ENCODE measurements at places on chromosomes 2 and 18. TPM values are rescaled to one million over a fixed set of nuclear protein-coding genes. Genes with fewer than 3 reads are reported as not detected.

The NOTO gene
- not detected for polyA plus RNA-seq

The ZEB2 gene
- polyA plus RNA-seq: 0.37 TPM

The REEP1 gene
- not detected for polyA plus RNA-seq

The IRS1 gene
- 0.05 TPM for polyA plus RNA-seq

The COL4A4 gene
- 0.13 TPM for polyA plus RNA-seq

The SKOR2 gene
- not detected for polyA plus RNA-seq

The SLC30A3 gene
- polyA plus RNA-seq: not detected

The SIGLEC15 gene
- not detected for polyA plus RNA-seq

The CRACDL gene
- polyA plus RNA-seq: 0.16 TPM

The FOXD4L1 gene
- not detected for polyA plus RNA-seq

GRCh38 chr2:126635281-126635680 is 20.7 kb upstream of the GYPC start:
- no peaks in the 10 kb centered on the region for H3K36me3 ChIP-seq
- no peak overlapping the region for H3K27ac ChIP-seq
- H3K27me3 ChIP-seq: peaks cover 5% of the 10 kb centered on the region
- DNase-seq: no peak
- H3K4me3 ChIP-seq: no peak overlapping the region

DNA sequence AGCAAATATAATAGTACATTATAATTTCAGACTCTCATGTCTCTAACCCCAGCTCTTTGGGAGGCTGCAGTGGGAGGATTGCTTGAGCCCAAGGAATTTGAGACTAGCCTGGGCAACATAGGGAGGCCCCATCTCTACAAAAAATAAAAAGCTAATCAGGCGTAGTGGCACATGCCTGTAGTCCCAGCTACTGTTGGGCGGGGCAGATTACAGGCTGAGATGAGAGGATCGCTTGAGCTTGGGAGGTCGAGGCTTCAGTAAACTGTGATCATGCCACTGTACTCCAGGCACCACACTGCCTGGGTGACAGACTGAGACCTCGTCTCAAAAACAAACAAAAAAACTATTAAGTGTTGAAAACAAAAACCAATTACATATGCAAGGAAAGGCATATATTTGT is 123.0 kb upstream of the MYO3B start:
- peaks cover 18% of the 10 kb centered on the region for H3K36me3 ChIP-seq
- H3K27ac ChIP-seq: no peak overlapping the region
- DNase-seq: no peak

DNA sequence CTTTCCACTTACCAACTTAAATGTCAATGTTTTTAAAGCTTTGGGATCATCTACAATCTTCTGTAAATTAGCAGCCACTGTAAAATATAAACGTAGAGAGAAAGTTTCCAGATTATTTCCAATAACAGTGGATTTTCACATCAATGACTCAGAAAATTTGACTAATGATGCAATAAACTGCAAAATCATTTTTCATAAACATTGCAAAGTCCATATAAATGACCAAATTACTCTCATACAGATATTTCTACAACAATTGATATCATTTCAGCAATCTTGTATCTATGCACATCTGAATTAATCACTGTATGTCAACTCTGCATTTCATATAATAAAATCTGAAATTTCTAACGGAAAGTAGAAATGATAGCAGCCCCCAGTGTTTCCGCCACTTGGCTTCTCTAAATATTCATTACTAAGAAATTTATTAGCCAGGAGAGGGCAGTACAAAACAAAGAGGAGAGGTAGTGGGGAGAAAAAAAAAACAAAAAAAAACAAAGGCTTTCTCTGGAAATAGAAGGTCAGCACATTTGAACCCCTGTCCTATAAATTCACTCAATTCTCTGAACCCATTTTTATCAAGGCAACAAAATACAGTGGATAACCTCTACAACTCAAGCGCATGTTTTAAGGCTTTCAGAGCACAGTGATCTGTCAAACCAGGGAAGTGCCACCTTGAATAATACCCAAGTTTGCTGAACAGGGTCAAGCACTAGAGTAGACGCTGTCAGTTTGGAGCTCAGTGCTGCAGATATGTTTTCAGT is 282.6 kb downstream of the STK39 start:
- H3K4me3 ChIP-seq: no peak overlapping the region
- H3K4me1 ChIP-seq: no peaks in the 10 kb centered on the region

DNA sequence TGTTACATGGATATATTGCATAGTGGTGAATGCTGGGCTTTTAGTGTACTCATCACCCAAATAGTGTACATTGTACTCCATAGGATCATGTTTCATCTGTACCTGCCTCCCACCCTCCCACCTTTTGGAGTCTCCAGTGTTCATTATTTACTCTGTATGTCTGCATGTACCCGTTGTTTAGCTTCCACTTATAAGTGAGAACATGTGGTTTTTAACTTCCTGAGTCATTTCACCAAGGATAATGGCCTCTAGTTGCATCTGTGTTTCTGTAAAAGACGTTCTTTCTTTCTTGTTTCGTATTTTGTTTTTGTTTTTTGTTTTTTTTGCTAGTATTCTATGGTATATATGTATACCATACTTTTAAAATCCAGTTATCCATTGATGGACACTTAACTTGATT is 107.5 kb downstream of the MSTN start:
- H3K4me3 ChIP-seq: no peak overlapping the region
- H3K27me3 ChIP-seq: no peaks in the 10 kb centered on the region
- no peak for DNase-seq
- no peak overlapping the region for H3K27ac ChIP-seq
- H3K4me1 ChIP-seq: no peaks in the 10 kb centered on the region

GRCh38 chr18:2653467-2653866 is 2.1 kb upstream of the SMCHD1 start:
- no peak for DNase-seq
- H3K27me3 ChIP-seq: no peaks in the 10 kb centered on the region
- H3K4me1 ChIP-seq: peaks cover 10% of the 10 kb centered on the region
- peak overlapping the region; percentile 100 for H3K27ac ChIP-seq
- H3K36me3 ChIP-seq: no peaks in the 10 kb centered on the region
- no peak overlapping the region for H3K4me3 ChIP-seq

DNA sequence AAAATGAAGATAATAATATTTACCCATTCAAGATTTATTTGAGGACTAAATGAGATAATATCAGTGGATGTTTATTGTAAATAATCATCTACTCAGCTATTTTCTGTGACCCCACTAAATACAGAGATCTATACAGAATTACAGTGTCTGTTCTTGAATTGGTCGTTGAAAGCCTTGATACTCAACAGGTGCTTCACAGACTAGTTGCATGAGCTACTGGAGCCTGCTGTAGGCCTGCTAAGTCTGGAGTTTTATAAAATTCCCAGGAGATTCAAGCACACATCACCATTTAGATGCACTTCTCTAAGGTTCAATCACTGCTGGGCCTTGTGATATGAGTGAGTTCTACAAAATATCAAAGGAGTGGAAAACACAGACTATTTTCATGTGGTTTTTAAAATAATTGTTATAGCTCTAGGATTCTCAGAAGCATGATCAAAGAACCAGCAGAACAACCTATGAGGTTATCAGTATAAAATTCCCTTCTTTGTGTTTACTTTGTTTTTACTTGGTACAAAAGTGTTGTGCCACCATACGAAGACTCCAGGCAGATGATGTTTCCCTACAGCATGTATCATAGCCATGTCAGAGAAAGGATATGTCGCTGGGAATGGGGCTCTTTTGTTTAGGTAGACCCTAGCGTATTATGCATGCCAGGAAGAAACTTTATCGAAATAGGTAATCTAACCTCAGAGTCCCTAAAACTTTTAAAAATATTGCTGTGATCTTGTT is 7.1 kb downstream of the SULT1C4 start:
- DNase-seq: peak; percentile 15
- no peaks in the 10 kb centered on the region for H3K36me3 ChIP-seq
- H3K27ac ChIP-seq: no peak overlapping the region
- H3K4me1 ChIP-seq: no peaks in the 10 kb centered on the region
- H3K27me3 ChIP-seq: no peaks in the 10 kb centered on the region

GRCh38 chr2:105712166-105712915 is 32.4 kb upstream of the NCK2 start:
- H3K27ac ChIP-seq: no peak overlapping the region
- H3K4me1 ChIP-seq: no peaks in the 10 kb centered on the region
- no peak overlapping the region for H3K4me3 ChIP-seq
- no peaks in the 10 kb centered on the region for H3K36me3 ChIP-seq
- DNase-seq: no peak

- H3K27ac ChIP-seq: no peak overlapping the region
- DNase-seq: no peak
- H3K4me3 ChIP-seq: no peak overlapping the region
- peaks cover 6% of the 10 kb centered on the region for H3K27me3 ChIP-seq
- H3K36me3 ChIP-seq: no peaks in the 10 kb centered on the region
Observed at GRCh38 chr18:36308711-36309435, 11.4 kb downstream of the FHOD3 start.

- H3K27me3 ChIP-seq: no peaks in the 10 kb centered on the region
- no peaks in the 10 kb centered on the region for H3K4me1 ChIP-seq
- no peaks in the 10 kb centered on the region for H3K36me3 ChIP-seq
Observed at GRCh38 chr2:35585972-35586371, 769.6 kb upstream of the CRIM1 start.

GRCh38 chr2:18690342-18690741 is 101.0 kb upstream of the NT5C1B start:
- H3K4me3 ChIP-seq: no peak overlapping the region
- H3K36me3 ChIP-seq: no peaks in the 10 kb centered on the region
- H3K4me1 ChIP-seq: no peaks in the 10 kb centered on the region
- no peak overlapping the region for H3K27ac ChIP-seq

GRCh38 chr2:104965900-104966299 is 72.0 kb upstream of the MRPS9 start:
- no peaks in the 10 kb centered on the region for H3K27me3 ChIP-seq
- DNase-seq: no peak
- H3K27ac ChIP-seq: no peak overlapping the region
- no peaks in the 10 kb centered on the region for H3K36me3 ChIP-seq
- no peaks in the 10 kb centered on the region for H3K4me1 ChIP-seq

DNA sequence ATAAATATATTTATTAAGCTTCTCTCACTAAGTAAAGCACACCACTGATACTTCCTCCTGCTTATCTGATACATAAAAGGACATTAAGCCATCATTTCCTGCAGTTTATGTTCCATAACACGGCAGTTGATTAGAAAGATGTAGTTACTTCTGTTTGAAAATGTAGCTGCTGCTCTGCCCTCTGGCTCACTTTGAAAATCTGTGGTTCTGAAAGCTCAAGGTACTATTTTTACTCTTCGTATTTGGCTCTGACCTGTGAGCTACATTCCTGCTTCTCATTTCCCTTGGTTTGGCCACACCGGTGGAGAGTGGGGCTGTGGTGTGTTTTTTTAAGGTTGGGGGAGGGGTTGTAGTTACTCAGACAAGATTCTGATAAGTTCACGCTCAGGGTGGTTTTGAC is 12.8 kb upstream of the TTN start:
- peaks cover 12% of the 10 kb centered on the region for H3K4me1 ChIP-seq
- peak overlapping the region; percentile 45 for H3K4me3 ChIP-seq
- no peaks in the 10 kb centered on the region for H3K27me3 ChIP-seq
- H3K36me3 ChIP-seq: peaks cover 3% of the 10 kb centered on the region

DNA sequence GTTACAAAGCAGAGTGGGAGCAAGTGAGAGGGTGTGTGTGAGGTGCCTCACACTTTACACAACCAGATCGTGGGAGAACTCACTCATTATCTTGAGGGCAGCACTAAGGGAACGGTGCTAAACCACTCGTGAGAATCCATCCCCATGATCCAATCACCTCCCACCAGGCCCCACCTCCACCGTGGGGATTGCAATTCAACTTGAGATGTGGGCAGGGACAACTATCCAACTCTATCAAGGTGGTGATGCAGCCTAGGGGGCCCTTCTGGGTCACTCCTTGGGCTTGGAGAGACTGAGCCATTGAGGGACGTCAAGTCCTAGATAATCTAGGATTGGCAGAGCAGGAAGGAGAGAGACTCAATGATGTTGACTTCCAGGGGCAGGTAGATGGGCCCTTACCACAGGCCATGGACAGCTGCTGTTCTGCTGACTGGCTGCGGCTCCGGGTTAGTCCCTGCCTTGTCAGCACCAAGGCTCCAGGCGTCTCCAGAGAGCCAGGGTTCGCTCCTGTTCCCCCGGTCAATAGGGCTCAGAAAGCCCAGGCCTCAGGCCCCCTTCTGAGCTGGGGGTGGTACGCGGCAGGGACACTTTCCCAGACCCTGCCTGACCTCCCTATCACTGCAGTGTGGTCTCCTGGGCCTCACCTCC is 193.2 kb upstream of the HS6ST1 start:
- no peaks in the 10 kb centered on the region for H3K36me3 ChIP-seq
- H3K4me1 ChIP-seq: no peaks in the 10 kb centered on the region
- no peaks in the 10 kb centered on the region for H3K27me3 ChIP-seq
- DNase-seq: no peak
- no peak overlapping the region for H3K27ac ChIP-seq
- H3K4me3 ChIP-seq: no peak overlapping the region

- no peaks in the 10 kb centered on the region for H3K36me3 ChIP-seq
- H3K27ac ChIP-seq: peak overlapping the region; percentile 93
- H3K4me3 ChIP-seq: no peak overlapping the region
- H3K4me1 ChIP-seq: peaks cover 49% of the 10 kb centered on the region
- no peaks in the 10 kb centered on the region for H3K27me3 ChIP-seq
Observed at GRCh38 chr2:237686659-237687136, 59.3 kb downstream of the LRRFIP1 start.

- H3K4me3 ChIP-seq: no peak overlapping the region
- DNase-seq: no peak
- H3K27me3 ChIP-seq: no peaks in the 10 kb centered on the region
- no peak overlapping the region for H3K27ac ChIP-seq
Observed at GRCh38 chr2:159088906-159089305, 120.5 kb downstream of the TANC1 start.

- H3K36me3 ChIP-seq: no peaks in the 10 kb centered on the region
- H3K4me1 ChIP-seq: no peaks in the 10 kb centered on the region
- no peak for DNase-seq
- no peak overlapping the region for H3K4me3 ChIP-seq
Observed at GRCh38 chr2:236703373-236703709, 133.7 kb downstream of the ACKR3 start.

DNA sequence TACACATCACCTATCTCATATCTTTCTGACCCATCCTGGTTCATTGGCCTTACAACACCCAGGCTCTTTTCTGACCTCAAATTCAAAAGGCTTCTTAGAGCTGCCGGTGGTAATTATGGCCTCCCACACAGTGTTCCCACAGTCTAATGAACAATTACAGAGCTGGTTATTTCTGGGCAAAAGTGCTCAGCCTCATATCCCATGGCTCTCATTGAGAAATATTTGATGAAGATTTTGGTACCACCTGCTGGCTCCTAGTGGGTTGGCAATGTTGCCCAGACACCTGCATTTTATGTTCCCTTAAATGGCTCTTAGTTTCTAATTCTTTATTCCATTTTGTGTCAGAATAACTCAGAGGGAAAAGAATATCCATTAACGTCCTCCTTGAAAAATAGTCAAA is 20.1 kb upstream of the SCYGR2 start:
- DNase-seq: no peak
- no peaks in the 10 kb centered on the region for H3K4me1 ChIP-seq
- H3K27ac ChIP-seq: no peak overlapping the region
- no peak overlapping the region for H3K4me3 ChIP-seq

Data from CD4-positive, CD25-positive, alpha-beta regulatory T cell (primary cell).